ENCODE measurements at places on chromosomes 2 and 18.

GRCh38 chr2:19409046-19409445 lies 50.6 kb upstream of the OSR1 start:
- DNase-seq: no peak

DNA sequence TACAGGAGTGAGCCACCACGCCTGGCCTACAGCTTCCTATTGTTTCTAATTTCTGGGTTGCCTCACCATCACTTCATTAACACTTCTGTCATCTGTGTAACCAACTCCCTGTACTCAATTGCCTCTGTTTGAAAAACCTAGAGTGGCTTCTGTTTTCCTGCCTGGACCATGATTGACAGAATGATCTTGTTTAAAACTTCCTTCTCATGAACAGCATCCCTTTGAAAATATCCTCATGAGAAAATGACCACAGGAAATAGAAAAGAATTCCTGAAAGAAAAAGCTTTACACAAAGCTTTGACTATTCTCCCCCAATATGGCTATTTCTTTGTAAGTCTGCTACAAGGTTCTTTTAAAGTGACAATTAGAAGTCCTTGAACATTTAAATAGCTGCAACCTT lies 672.3 kb downstream of the ARHGAP15 start:
- no peak for DNase-seq

DNA sequence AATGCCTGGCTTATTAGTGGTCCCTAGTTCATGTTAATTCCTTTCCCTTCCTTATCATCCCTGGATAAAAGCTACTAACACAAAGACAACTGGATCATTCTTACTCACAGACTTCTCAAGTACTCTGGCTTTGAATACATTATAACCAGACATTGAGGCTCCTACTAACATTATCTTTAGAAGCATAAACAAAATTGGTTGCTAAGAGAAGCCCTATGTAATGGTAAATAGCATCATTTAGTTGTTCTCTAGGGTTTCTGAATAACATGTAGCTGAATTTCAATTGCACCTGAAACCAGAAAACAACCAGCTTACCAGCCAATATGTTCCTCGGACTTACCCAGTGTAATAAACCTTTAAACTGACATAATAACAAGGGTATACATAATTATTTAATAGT lies 114.1 kb upstream of the NCKAP5 start:
- DNase-seq: no peak

DNA sequence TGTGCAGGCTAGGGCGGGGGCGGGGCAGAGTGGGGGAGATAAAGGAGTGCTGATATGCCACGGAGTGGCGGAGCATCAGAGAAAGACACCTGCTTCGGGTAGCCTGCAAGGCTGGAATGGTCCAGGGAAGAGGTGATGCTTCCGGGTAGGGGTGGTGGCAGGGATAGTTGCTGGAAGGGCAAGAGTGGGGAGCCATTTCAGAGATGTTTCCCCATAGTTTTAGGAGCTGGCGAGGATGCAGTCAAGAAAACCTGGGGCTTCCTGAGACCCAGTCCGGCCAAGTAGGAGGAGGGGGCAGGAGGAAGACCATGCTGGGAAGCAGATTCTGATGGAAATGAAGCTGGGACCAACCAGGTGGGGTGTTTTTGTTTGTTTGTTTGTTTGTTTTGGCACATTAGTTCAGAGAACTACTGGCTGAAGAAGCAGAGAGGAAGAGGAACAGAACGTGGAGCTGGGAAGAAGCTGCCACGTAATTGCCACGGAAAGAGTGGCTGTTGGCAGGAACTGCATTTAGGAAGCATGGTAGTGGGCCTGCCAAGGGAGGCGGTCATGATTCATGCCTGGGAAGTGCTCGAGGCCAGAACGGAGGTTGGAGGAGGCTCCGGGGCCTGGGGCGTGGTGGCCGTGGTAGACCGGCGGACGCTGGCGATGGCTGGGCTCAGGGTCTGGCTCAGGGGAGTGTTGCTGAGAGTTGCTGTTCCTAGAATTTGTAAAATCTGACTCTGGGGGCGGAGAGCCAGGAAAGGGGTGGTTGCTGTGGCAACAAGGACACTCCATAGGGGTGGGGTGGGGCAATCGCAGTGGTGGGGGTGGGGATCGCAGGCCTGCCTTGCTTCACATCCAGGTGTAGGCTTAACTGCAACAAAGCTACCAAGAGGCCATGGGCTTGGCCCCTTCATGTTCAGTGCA lies 8.6 kb upstream of the INPP5D start:
- DNase-seq: no peak

- DNase-seq: no peak
Measured at GRCh38 chr18:79878741-79879378, 72.6 kb downstream of the SLC66A2 start.

DNA sequence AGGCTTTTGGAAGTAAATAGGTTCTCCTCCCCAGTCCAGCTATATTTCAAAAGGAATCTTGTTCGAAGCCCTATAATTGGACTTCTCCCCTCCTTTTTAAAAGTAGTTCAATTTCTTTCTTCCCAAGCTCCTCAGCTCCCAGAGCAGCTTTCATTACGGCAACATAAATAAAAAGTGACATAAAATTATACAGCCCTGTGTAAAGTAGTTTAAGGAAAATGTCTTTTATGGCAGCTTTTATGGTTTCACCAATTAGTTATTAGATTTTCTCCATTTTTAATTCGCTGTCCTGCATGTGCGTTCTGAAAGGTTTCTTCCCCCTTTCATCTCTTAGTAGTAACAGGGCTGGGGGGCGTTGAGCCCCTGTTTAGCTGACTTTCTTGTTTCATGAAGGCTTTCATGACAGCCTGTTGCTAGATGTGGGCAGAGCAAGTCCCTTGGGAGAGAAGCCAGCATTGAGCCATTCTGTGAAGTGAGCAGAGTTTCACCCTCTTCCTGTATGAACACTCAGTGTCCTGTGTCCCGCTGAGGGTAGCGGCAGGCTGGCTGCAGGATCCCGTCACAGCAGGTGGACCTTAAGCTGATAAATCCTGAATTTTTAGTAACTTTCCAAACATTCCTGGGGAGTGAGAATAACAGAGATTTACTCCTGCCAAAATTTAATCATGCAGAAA lies 229.7 kb upstream of the SPRED2 start:
- DNase-seq: no peak

DNA sequence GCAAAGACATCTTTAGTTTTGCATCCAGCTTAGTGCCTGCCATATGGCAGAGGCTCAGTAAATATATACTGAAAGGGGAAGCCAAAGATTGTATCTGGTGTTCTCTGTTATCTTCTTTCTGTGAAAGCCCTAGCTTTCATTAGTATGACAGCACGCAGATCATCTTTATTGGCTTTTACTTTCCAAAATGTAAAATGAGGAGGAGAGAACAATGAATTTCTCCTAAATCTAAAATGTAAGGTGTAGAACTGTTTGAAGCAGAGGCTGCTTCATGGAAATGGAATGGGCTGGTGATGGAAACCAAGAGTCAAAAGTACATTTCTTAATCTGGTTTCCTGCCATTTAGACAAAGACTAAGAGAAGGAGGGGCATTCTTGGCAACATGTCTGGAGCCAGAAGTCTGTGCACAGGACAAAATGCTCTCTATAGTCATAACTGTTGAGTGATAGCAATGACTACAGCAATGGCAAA lies 1029.9 kb upstream of the PIK3C3 start:
- DNase-seq: no peak

- no peak for DNase-seq
Measured at GRCh38 chr2:67652679-67653078, 255.5 kb downstream of the ETAA1 start.

- no peak for DNase-seq
Measured at GRCh38 chr2:7841751-7842150, 840.1 kb upstream of the ID2 start.

DNA sequence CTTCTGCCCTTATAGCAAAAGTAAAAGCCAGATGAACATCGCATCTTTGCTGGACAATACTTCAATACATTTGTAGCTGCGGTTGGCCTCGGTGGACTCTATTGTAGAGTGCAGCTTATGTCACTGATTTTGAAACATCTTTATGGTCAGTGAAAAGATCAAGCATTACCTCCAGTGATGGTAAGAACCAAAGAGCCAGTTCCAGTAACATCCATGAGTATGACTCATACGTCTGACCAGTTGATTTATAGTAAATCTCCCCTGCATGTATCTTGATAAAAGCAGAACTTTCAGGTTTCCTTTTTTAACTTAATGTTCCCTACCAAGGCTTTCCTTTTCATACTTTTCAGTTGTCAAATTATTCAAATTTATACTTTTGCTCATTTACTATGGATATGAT lies 119.2 kb upstream of the HNRNPA3 start:
- DNase-seq: no peak

GRCh38 chr18:61574665-61575064 lies 241.4 kb downstream of the CDH20 start:
- no peak for DNase-seq

DNA sequence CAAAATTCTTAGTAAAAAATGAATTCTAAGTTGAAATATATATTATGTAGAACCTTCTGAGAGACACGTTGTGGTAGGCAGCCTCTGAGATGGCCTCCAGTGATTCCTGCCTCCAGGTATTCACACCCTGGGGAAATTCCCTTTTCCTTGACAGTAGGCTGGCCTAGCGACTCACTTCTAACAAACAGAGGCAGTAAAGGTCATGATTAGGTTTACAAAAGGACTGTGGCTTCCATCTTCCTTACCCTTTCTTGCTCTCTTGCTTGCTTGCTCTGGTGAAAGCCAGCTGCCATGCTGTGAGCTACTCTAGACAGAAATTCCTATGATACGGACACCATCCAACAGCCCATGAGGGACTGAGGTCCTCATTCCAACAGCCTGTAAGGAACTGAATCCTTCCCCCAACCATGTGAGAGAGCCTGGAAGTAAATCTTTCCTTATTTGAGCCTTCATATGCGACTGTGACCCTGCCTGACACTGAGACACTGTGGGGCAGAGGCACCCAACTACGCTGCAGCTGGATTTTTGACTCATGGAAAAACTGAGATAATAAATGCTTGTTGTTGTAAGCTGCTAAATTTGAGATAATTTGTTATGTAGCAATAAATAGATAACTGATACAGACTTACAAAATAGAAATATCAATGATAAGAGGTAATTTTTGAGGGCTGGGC lies 32.7 kb upstream of the SERTAD2 start:
- no peak for DNase-seq

- no peak for DNase-seq
Measured at GRCh38 chr2:62457556-62457955, 48.4 kb downstream of the TMEM17 start.

DNA sequence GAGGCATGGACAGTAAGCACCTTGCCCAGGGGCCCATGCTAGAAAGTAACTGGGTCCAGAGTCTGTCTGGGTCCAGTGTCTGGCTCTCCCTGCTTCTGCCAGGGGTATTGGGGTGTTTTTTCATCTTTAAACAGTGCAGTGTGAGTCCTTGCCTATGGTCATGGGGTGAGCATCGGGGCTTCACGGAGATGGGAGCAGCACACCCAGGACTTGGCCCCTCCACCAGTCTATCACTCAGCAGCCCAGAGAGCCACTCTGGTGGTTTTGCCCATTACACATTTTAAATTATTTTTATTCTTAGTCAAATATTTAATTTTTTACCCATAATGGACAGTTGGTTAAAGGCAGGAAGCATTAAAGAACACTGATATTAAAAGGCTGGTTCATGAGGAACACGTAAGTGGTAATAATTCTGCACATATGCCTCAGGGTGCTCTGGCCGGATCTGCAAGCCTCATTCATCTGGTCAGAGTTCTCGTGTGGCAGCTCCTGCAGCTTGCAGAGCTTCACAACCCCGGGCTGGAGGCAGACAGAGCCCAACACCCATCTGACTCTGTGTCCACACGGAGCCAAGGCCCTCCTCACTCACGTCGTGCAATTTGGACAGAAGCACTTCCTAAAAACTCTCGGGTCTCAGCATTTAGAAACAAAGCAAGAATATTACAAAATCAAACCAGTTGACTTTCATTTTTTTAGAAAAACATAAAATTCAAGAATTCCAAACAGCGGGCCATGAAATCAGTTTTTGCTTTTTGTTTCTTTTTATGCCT lies 204.1 kb downstream of the CTIF start:
- DNase-seq: no peak

DNA sequence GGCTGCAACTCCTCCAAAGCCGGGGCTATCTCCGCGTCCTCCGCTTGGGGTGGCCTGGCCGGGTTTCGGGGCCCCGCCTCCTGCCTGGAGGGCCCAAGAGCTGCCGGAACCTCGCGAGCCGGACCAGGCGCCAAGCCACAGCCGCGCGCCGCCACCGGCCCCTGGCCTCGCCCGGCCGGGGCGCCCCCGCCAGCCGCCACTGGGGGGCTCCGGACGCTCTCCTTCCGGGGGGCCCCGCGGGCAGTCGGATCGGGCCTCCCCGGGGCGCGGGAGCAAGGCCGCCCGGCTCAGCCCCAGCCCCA lies 17.4 kb upstream of the HAAO start:
- DNase-seq: no peak

GRCh38 chr2:157856187-157856515 lies 20.0 kb downstream of the ACVR1 start:
- DNase-seq: no peak

DNA sequence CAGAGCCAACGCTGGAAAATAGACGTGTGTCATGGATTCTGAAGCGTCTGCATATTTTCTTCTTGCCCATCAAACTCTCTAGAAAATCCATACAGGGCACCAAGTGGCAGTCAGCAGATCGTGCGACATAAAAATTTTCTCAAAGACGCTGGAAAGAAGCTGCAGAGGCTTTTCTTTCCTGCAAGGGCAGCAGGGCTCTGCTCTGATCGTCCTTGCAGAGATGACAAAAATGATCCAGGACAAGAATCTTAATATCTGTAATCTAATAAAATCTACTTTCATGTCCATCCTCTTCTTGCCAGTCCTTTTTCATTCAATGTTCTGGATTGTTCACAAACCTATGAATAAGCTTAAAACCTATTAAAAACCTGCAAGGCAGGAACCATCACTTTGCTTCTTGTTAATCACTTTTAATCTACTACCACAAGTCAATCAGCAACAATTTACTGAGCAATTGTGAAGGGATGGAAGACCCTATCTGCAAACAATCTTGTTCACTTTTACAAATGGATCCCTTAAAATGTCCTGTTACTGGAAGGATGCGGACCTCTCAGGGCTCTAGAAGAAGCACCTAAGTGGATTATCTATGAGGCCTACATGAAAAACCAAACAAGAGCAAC lies 93.6 kb downstream of the MREG start:
- DNase-seq: no peak

GRCh38 chr2:61463769-61464475 lies 7.0 kb downstream of the USP34 start:
- no peak for DNase-seq

GRCh38 chr2:54477896-54478295 lies 21.8 kb downstream of the SPTBN1 start:
- DNase-seq: no peak

DNA sequence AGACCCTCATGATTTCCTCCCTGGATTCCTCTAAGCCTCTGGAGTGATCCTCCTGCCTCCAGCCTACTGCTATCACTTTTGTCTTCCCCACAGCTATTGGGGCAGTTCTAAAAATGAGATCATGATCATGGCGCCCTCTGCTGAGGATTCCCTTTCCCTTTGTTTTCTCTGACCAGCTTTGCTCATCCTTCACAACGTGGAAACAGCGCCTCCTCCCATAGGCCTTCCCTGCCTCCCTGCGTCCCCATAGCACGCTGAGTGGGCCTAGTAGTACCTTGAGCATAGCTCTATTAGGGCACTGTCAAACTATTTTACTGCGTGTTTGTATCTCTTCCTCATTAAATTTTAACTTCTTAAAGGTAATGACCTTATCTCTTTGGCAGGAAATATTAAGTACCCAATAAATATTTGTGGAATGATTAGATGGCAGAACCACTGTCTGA lies 207.0 kb upstream of the FANCL start:
- DNase-seq: no peak
